ENCODE measurements at places on chromosomes 16 and 17.

DNA sequence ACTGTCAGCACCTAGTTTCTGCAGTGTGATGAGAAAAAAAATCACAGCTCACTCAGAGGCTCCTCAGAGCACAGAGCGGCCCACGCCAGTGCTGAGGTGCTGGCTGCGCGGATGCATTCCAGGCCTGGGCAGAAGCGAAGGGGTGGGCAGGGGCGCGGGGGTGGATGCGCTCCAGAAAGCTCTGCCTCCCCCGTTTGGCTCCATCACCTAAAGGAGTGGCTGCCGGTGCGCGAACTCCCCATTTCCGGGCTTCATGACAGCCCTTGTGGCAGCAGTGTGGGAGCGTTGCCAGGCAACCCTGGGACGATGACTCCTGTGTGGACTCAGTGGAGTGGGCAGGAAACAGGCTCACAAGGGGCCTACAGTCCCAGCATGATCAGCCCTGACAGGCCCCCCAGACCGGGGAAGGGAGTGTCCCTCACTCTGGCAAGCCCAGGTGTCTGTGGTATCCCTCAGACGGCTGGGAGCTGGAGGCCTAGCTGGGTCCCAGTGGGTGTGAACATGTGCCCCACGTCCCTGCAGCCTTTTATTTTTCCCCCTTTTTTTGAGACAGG is 32.8 kb upstream of the NUDT16L1 start:
- peak; percentile 47 for DNase-seq

GRCh38 chr16:84360170-84360569 is 8.2 kb upstream of the ATP2C2 start:
- no peak for DNase-seq

GRCh38 chr17:80219763-80220053 is 425 bp downstream of the SGSH start:
- DNase-seq: no peak

DNA sequence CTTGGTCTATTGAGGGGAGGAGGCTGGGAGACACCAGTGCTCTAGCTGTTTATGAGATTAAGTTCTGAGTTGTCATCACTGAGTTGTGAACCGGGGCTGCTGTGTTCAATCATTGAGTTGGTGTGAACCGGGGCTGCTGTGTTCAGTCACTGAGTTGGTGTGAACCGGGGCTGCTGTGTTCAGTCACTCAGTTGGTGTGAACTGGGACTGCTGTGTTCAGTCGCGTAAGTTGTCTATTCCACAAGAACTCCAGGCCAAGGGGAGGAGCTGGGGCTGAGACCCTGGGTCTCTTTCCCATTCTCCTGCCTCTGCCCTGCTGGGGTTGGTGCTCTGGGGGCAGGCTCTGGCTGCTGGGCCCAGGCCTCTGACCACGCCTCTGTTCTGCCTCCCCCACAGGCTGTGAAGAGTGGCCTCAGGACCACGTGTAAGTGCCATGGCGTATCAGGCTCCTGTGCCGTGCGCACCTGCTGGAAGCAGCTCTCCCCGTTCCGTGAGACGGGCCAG is 24.5 kb downstream of the WNT9B start:
- no peak for DNase-seq

GRCh38 chr17:22277595-22277994 is 585.3 kb downstream of the KCNJ18 start:
- DNase-seq: no peak

DNA sequence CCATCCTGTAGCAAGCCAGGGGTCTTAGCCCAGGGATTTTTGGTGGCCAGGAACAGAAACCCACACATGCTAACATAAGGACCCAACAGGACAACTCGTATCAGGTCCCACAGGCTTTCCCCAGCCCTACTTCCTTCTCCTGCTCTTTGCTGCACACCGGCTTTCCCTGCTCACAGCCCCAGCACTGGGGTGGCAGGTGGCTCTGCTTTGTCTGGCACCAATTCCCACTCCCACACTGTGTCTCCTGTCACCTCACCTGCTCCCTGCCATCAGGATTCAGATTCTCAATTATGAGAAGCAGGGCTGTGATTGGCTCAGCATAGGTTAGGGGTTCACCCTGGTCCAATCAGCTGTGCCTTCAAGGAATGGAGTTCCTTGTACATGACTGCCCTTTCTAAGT is 94.1 kb downstream of the TMEM132E start:
- no peak for DNase-seq

DNA sequence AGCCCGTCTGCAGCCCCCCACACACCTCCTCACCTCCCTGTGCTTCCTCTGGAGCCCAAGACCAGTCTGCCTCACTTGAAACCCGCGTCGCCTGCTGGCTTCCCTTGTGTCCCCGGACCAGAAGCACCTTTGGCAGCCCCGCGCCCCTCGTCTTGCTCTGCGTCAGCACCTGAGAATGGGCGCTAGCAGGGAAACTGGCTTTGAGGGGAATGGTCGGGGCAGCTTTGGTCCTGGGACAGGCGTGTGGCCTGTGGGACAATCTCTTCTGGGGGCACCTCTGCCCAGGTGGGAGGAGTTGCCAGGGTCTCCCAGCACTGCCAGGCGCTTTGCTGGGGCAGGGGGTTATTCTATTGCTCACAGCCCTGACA is 3.6 kb upstream of the MAFG start:
- DNase-seq: no peak

DNA sequence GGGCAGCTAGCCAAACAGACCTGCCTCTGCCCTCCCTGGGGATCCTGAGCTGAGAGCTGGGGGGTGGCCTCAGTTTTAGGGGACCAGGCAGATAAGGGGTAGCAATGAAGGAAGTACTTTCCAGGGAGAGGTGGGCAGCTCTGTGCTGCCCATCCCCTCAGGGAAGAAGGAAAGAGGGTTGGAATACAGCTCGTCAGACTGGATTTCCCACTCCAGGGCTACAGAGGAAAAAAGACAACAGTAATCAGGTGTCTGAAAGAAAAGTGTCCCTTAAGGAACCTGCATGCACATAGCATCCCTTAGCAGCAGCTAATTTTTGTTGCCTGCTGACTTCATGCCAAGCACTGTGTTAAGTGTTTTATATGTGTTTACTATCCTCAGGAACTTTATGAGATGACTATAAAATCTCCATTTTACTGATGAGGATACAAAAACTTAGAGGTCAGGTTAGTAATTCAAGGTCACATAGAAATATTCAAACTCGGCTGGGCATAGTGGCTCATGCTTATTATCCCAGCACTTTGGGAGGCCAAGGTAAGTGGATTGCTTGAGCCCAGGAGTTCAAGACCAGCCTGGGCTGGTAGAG is 3.2 kb upstream of the MRPL58 start:
- no peak for DNase-seq

DNA sequence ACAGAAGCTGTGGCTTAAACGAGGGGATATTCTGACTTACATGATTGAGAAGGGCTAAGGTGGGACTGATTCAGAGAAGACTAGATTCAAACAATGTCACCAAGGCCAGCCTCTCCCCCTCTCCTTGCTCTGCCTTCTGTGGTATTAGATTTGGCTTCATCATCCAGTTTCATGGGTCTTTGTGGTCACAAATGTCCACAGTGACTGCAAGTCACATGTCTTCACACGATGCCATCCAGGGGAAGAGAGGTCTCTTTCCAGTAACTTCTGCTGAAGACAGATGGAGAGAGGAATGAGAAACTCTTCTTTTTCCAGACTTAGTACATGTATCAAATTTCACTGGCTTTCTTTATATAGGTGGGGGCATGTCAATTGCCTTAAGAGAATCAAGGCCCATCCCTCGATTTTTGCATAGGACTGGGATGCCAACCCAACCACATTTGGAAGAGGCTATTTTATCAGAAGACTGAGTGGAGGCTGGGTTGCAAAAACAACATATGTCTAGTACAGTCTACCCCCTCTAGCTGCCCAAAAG is 57.3 kb upstream of the HNF1B start:
- DNase-seq: no peak

- DNase-seq: no peak
These were observed 205.9 kb downstream of the HS3ST3A1 start for GRCh38 chr17:13395862-13396261.

GRCh38 chr17:10266296-10266876 is 68.0 kb upstream of the GAS7 start:
- DNase-seq: no peak

- no peak for DNase-seq
These were observed 30.5 kb downstream of the CUEDC1 start for GRCh38 chr17:57924677-57925076.

DNA sequence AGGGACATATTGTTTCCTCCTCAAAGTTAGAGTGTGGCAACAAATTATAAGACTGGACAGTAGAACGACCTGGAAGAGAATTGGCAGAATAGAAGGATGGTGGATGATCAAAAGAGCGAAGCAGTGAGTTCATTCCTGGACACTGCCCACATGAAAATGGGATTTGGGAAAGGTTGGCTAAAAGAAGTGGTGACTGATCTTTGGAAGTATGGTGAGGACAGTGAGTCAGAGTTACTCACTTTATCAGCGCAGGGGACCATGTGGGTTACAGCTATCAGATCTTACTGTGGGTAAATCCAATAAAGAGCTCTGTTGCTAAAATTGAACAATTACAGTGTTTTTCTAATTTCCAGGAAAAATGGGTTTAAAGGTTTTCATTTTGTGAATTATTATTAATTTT is 2.7 kb upstream of the TANC2 start:
- no peak for DNase-seq

DNA sequence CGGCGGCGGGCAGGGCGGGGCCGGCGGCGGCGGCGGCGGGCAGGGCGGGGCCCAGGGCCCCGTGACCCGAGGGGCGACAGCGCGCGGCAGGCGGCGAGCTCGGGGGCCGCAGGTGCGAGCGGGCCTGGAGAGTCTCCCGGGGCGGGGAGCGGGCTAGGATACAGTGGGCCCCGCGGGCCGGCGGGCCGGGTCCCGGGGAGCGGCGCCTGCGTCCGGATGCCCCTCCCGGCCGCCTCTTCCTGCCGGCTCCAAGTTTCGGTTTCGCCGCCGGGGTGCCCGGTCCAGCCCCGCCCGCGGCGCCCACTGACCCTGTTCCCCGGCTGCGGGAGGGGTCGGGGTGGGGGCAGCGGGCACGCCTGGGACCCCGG is at the start of gene RNF213:
RNF213 (plus strand) TSS at position 62 of the 368 bp plus-strand sequence. CDS start 2,830 bp downstream, outside the sequence.
- DNase-seq: no peak

- DNase-seq: no peak
These were observed 14.0 kb downstream of the LASP1 start for GRCh38 chr17:38883592-38884526.

DNA sequence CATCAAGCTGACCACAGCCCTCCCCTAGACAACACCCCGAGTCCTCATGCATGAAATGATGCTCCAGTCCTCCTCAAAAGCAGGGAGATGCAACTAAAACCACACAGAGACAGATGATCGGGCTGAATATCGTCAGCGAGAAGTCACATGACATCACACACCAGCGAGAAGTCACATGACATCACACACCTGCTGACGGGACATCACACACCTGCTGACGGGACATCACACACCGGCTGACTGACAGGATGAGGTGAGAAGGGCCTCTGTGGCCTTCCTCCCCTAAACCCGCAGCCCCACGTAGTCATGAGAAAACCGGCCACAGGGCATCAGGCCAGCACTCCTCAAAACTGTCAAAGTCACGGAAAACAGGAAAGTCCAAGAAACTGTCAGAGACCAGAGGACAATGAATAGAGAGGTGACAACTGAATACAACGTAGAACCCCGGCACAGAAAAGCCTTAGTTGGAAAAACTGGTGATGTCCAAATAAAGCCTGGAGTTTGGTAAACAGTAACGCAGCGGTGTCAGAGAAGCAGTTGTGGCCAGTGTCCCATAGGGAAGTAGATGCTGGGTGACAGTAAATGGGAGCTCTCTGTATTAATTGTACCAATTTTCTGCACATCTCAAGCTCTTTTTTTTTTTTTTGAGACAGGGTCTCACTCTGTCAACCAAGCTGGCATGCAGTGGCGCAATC is 14.3 kb downstream of the LITAF start:
- no peak for DNase-seq

GRCh38 chr17:51855806-51856205 is 302.7 kb downstream of the CA10 start:
- DNase-seq: no peak

DNA sequence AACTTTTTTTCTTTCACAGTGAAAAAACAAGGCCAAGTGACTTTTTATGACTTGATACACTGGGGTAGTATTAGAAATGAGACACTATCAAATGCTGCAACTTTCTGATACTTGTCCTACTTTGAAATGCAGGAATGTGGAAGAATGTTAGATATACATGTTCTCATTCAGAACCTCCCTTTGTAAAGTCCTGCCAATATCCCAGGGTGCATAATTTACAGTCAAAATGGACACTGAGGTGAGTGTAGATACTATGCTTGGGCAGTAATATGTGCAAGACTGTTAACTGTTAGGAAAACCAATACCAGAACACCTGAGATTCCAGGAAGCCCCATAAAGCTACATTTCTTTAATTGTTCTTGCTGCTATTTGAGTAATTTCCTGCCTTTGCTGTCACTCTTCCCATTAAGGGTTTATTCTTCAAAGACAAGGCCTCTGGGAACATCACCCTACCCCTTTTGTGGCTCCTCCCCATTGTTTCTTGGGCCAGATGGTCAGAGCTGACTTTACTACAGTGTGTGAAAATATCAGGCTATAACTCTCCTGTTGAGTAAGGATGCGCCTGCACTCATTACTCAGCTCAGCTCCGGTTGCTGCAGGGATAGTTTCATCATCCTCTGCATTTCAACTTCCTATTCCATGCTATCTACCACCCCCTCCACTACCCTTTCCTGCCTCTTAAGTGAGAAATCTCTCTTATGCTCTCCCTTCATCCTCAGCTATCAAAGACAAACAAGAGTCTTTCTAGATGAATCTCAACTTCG is 48.7 kb downstream of the TMEM100 start:
- no peak for DNase-seq

DNA sequence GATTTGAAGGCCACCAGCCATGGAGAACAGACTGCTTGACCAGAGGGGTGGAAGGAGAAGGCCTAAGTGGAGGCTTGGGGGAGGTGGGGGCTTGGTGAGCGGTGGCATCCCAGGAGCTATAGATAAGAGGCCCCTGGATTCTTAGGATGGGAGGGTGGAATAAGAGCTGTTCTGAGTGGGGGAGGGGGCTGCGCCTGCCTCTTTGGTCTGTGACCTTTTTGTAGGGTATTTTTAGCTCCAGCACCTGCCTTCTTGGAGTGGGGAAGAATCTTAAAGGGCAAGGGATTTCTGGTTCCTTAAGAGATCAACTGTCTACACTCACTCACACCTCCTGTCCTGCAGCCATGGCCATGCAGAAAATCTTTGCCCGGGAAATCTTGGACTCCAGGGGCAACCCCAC is 567 bp downstream of the ENO3 start:
- no peak for DNase-seq

- no peak for DNase-seq
These were observed 15.4 kb upstream of the MYO18A start for GRCh38 chr17:29195465-29196081.

- no peak for DNase-seq
These were observed 1.2 kb upstream of the WIPI1 start for GRCh38 chr17:68458260-68459036.

- DNase-seq: no peak
These were observed 25.0 kb downstream of the MRC2 start for GRCh38 chr17:62652251-62653001.

DNA sequence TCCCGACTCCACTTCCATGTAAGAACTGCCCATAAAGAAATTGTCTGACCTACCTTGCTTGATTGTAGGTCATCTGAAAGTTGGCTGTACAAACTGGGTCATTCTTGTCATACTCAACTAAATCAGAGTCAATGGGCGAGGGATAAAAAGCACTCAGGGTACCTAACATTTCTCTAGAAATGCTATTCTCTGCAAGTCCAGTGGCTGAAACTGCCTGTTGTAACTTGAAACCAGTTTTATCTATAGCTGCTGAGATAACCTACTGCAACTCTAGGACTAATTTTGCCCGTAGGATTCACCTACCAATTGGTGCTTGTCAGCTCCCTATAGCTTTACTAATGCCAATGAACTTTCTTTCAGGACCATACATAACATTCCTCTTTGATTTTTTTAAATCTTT is 100.1 kb upstream of the GRIN2A start:
- no peak for DNase-seq

- DNase-seq: no peak
These were observed 323 bp downstream of the ST3GAL2 start for GRCh38 chr16:70438585-70438968.

Data from urinary bladder (tissue), 4 donors.